SJSA1 (cell line): ENCODE measurements at places on chromosomes 2 and 18. TPM values are rescaled to one million over a fixed set of nuclear protein-coding genes. Genes with fewer than 3 reads are reported as not detected.

PPP1R1C gene
- 0.32 TPM in 1 of 2 replicates, not detected in the other for total RNA-seq

DNA sequence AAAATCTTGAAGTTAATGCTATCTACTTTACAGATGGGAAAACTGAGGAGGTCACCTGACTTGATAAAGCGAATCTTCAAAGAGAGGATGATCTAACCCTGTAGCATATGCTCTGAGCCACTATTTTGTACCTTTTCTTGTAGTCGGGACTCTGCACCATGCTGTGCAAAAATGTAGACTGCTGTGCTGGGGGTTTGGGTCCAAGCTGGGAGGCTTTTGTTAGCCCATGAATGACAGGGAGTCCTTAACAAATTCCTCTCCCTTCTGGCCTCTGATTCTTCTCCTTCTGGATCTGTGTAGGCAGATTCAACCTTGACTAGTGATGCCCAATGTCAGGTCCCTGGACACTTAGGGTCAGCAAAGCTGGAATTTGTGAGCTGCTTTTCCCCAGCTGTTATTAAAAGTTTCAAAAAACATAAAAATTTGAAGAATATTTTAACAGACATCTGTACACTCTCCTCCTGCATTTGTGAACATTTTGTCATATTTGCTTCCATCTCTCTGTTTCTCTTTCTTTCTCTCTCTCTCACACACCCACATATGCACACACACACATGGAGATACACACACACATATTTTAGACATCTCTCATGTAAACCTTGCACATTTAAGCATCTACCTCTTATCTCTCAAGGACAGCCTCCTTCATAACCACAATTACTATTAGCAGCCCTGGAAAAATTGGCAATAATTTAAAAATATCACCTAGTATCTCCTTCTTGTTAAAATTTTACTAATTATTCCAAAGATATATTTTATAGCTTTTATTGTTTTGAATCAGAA lies 335.0 kb upstream of the TRIB2 start:
- no peak for DNase-seq

- no peak for DNase-seq
These were observed 39.7 kb downstream of the HS6ST1 start for GRCh38 chr2:128279009-128279408.

GRCh38 chr2:240928476-240929363 lies 22.6 kb downstream of the CROCC2 start:
- no peak for DNase-seq

DNA sequence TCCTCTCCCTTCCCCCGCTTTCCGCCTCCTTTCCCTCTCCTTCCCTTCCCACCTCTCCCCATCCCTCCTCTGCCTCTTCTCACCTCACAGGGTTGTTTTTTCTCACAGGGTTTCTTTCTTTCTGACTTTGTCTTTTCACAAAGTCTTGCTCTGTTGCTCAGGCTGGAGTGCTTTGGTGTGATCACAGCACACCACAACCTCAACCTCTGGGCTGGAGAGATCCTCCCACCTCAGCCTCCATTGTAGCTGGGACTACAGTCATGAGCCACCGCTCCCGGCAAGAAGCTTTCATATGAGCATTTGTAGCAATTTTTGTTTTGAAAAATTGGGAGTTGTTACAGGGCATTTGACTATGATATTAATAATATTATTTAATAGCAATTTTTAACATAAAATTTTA lies 32.9 kb downstream of the ACSL3 start:
- no peak for DNase-seq

ANKRD62 gene
- total RNA-seq, result not detected in 2 replicates

- peak; percentile 53 for DNase-seq
These were observed 65.2 kb downstream of the CCDC195 start for GRCh38 chr2:224650815-224651439.

DNA sequence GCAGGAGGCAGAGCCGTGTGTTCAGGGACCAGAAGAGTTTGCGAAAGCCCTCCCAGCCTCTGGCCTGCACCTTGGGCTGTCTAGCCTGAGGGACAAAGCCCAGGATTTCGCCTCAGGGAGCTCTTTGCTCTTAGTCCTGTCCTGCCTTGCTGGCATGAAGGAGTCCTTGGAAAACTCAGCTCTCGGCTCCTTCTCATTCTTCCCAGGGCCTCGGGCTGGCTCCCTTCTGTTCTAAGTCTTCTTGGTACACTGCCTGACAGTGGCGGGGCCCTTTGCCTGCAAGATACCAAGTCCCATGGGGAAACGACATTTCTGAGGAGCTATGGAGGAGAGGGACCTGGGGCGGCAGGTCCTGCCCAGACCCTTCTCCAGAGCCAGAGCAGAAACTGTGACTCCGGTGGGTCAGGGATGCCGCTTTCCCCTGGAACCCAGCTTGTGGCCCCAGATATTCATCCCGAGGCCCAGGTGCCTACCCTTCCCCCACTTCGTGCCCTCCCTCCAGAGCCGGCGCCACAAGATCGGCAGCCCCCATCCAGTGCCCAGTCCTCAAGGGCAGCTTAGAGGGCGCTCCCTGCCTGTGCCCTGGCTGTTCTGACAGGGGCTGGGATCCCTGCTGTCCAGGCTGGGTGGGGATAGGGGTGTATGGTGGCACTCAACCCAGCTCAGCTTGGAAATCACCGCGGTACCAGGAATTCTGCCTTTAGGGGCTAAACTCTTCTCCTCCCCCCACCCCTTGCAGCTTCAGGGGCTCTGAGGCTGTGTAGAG lies 5.5 kb upstream of the CYP26B1 start:
- peak; percentile 37 for DNase-seq

GRCh38 chr2:181952404-181953226 lies 33.0 kb upstream of the PPP1R1C start:
- no peak for DNase-seq

DNA sequence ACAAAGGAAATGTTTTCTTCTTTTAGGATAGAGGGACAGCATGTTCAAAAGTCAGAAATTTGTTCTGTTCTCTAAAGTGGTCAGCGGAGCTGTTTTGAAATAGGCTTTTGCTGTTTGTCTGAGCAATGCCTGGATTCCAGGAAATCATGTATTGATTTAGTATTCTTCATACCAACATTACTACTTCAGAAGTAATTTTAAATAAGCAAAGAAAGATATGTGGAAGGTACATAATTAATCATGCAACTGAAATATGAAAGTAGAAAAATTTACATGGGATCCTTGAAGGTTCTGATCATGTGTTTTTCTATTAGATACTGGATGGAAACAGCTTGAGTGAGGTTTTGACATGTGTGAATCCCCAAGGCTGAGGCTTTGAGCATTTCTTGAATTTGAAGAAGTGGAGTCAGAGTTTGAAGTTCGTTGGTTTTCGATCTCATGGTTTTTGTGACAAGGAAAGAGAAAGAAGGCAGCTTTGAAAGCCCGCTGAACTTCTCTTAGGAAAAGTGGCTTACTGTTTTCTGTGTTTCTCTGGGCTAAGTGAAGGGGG lies 220.0 kb downstream of the LDLRAD4 start:
- DNase-seq, result no peak

DNA sequence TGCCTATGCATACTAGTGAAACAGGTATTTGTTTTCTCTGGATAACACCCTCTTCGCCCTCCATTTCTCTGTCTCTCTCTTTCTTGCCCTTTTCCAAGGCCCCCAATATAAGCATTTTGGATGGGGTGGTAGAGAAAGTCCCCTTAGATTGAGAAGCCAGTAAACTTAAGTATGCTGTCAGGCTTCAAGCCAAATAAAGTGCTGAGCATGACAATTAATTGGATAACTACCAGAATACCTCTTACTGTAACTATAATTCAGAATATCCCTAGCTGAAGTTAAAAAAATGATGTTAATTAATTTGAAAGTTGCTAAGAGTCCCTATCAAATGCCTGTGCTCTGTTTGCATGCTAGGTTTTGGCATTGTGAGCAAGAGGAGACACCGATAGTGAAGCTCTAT lies 324.8 kb downstream of the PARD3B start:
- no peak for DNase-seq

CMPK2 gene
- total RNA-seq, result 0.55 and 3.1 TPM in 2 replicates

DNA sequence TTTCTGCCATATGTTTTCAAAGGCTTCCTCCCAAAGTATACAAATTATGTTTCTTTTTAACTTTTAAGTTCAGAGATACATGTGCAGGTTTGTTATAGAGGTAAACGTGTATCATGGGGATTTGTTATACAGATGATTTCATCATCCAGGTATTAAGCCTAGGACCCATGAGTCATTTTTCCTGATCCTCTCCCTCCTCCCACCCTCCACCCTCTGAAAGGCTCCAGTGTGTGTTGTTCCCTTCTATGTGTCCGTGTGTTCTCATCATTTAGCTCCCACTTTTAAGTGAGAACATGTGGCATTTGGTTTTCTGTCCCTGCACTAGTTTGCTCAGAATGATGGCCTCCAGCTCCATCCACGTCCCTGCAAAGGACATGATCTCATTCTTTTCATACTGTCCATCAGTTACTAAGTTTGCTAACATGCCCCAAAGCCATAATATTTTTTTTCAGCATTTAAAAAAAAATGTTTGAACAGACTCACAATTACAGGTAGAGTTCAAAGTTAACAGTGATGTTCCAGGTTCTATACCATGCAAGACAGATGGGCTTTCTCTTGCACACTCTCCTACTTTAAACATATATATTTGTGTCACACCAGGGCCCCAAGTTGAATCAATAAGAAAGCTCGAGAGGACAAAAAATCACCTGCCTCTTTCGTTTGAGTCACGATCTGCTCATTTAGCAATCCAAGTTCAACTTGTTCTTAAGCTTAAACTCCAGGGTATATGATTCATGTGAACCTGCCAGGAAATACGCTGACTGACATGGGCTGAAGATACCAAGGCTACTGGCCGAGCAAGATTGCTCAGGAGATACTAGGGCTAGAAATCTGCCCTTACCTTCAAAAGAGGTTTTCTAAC lies 77.6 kb downstream of the AP1S3 start:
- no peak for DNase-seq

TTC27 gene
- 23.7 and 24.2 TPM in 2 replicates for total RNA-seq

GRCh38 chr2:213253162-213253561 lies 31.1 kb upstream of the SPAG16 start:
- DNase-seq, result no peak

CRACDL gene
- total RNA-seq, result not detected in 2 replicates

IWS1 gene
- 73.7 and 127 TPM in 2 replicates for total RNA-seq

MRPS5 gene
- 57.4 and 97.1 TPM in 2 replicates for total RNA-seq

DNA sequence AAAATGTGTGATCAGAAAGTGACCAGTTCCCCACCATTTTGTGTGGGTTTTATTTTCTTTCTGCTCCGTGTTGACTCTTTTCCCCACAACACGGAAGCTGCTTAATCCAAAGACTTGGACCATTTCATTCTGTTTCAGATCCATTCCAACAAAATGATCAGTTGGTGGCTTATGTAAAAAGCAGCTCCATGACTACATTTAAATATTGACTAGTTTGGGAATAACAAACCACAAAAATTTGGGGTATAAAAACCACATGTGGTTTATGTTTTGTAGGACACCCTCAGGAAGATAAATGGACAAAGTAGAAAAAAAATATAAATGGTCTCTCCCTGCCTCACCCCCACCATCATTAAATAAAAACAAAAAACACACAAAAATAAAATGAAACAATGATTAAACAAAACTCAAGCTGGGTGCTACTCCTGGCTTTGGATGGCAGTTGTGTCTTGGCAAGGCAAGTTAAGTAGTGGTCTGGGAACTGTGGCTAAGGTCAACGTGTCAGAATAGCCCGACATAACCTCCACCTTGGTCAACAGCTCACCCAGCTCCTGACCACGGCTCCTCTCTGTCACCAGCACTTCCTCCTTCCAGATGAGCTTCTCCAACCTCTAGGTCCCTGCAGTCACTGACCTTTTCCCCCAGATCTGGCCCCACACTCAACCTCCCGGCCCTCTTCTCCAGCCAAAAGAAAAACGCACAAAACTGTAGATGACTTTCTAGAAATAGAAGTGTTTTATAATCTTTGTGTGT lies 12.8 kb upstream of the WIPF1 start:
- DNase-seq, result no peak

PSMA8 gene
- total RNA-seq, result not detected in 2 replicates

GRCh38 chr18:12443551-12443950 lies 35.8 kb downstream of the PRELID3A start:
- DNase-seq, result no peak

DNA sequence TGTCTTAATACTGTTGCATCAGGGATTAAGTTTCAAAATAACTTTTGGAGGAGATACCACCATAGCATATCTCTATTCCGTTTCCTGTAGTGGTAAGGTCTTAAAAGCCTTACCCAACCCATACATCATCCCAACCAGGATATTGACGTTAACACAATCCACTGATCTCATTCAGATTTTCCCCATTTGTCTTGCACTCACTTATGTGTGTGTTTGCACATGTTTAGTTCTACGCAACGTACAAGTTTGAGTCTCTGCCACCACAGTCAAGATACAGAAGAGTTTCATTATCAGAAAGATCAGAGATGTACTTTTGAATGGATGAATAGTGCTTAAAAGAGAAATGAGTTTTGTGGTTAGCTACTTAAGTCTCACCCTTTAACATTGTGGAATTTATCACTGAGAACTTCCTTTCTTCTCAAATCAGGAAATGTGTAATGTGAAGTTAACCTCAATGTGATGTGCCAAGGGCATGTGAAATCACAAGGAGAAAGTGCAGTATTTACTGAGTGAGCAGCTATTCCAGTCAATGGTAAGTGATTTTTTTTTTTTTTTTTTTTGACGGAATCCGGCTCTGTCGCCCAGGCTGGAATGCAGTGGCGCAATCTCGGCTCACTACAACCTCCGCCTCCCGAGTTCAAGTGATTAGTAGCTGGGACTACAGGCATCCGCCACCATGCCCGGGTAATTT lies 69.2 kb upstream of the EPHA4 start:
- DNase-seq, result no peak

ATP6V1B1 gene
- total RNA-seq, result not detected in 2 replicates

- DNase-seq, result no peak
These were observed 5.8 kb upstream of the TAF1B start for GRCh38 chr2:9837451-9837850.

DNA sequence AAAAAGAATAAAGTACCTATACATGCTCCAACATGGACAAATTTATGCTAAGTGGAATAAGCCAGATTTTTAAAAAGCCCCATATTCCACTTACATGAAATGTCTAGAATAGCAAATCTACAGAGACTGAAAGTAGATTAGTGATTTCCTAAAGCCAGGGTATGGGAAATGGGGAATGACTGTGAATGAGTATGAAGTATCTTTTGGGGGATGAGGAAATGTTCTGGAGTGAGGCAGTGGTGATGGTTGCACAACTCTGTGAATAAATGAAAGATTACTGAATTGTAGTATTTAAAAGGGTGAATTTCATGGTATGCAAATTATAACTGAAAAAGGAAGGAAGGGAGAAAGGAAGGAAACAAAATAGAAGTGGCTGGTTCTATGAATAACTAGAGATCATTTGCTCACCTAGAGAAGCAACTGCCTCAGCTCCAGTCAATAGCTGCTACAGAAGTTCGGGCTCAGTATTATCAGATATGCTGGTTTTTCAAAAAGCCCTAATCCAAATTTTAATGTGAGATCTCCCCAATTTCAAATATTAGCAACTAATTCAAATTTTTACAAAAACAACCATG lies 39.3 kb downstream of the MAP3K2 start:
- DNase-seq, result no peak

- no peak for DNase-seq
These were observed 98.7 kb downstream of the TCF4 start for GRCh38 chr18:55489034-55489986.
